ENCODE measurements at places on chromosomes 12 and 14.

- DNase-seq = peak; percentile 88
Measured at GRCh38 chr14:32738206-32738871, 200.3 kb upstream of the NPAS3 start.

- peak; percentile 7 for DNase-seq
Measured at GRCh38 chr12:74317078-74317601, 220.5 kb upstream of the ATXN7L3B start.

DNA sequence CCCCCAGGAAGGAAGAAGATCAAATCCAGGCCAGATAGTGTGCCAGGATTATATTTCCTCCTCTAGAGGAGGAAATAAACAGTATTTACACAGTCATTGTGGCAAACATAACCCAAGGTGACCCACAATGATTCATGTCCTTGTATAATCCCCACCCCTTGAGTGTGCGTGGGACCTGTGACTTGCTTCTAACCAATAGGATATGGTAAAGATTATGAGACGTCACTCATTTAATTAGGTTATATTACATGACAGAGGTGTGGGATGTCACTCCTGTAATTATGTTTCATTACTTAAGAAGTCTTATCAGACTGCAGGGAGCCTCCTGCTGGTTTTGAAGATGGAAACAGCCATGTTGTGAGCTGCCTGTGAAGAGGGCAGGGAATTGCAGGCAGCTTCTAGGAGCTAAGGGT is 12.2 kb upstream of the CATSPERB start:
- no peak for DNase-seq

- DNase-seq = no peak
Measured at GRCh38 chr12:95608252-95609033, 57.2 kb upstream of the USP44 start.

- DNase-seq = no peak
Measured at GRCh38 chr14:91729756-91730155, 2.1 kb downstream of the CATSPERB start.

- no peak for DNase-seq
Measured at GRCh38 chr12:107296681-107297089, 203.3 kb upstream of the CRY1 start.

- no peak for DNase-seq
Measured at GRCh38 chr12:2689879-2690278, 104.9 kb upstream of the FKBP4 start.

DNA sequence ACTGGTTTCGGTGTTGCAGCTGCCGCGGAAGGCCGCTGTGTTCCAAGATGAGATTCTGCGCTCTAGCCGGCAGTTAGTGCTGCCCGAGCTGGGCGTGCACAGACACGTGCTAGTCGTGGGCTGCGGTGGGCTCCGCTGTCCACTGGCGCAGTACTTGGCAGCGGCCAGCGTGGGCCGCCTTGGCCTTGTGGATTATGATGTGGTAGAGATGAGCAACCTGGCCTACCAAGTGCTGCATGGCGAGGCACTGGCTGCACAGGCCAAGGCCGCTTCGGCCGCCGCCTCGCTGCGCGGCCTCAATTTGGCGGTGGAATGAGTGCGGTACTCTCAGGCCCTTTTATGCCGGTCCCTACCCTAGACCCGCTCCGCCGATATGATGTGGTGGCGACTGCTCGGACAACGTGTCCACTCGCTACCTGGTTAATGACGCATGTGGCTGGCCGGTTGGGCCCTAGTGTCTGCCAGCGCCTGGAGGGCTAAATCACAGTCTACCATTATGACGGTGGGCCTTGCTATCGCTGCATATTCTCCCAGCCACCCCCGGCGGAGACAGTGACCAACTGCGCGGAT is 102.2 kb downstream of the SNAPC1 start:
- DNase-seq = no peak

DNA sequence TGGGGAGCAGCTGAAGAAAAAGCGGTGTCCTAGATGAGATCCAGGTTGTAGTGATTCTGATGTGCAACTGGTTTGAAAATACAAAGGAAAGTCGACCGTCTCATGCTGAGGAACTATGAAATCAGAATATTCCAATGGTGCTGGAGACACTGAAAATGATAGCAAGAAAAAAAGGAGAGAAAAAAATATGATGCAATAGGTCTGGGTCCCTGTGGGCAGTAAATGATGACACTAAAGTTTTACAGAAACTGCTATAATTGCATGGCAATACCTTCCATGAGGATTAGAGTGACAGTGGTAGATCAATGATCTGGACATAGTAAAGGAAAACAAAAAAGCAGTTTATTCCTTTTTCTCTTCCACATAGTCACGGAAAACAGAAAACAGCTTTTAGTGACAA is 2.3 kb downstream of the PYM1 start:
- no peak for DNase-seq

DNA sequence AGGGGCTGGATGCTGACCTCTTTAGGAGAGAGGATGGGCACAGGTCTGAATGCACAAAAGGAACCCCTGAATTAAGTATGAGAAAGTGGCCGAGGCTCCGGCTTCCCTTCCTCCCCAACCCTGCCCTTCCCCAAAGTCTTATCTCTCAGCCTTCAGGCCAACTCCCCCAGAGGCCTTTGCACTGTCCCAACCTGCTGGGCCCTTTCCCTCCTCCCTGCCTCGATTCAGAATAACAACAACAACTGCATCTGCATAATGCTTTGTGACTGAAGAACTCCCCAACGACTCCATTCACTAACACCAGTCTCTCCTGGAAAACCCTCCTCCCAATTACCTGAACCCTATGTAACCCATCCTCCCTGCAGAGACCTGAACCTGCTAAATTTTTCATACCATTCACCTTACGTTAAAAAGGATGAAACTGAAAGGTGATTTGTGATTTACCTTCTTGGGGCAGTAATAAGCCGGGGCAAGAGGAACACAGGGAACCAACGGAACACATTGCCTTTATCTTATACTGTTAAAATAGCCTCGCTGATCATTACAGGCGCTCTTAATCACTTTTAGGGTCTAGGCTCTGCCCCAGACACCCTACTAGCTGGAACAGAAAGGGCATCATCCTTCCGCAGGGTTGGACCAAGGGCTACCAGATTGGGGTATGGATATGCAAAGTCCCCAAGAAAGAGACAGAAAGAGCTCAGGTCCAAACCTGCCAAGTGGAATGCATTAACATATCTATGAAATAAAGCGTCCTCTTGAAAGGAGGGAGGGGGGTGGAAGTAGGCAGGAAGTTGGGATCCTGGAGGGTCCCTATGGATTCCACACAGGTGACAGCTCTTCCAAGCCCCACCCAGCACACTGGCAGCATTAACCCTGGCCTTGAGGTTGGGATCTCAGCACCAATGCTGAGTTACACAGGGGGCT is 24.2 kb upstream of the FOXN3 start:
- no peak for DNase-seq

GRCh38 chr14:103178521-103178920 is 55.3 kb downstream of the TNFAIP2 start:
- DNase-seq = no peak

DNA sequence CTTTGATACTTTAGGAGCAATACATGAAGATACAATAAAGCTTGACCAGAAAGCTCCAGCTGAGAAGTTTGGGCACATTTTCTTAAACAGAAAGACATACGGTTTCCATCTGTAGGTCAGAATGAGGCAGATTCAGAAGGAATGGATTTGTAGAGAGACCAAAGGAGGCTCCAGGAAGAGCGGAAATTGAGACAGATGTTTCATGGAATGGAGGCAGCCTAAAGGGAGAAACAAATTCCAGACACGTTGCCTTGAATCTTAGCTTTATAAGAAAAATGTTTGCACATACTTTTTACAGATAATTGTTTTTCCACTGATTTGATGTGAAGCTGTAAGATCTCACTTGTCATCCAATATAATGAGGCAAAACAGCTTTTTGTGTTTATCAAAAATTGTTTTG is 24.8 kb downstream of the EPYC start:
- no peak for DNase-seq

GRCh38 chr14:26395726-26396125 is 202.1 kb downstream of the NOVA1 start:
- DNase-seq = no peak

DNA sequence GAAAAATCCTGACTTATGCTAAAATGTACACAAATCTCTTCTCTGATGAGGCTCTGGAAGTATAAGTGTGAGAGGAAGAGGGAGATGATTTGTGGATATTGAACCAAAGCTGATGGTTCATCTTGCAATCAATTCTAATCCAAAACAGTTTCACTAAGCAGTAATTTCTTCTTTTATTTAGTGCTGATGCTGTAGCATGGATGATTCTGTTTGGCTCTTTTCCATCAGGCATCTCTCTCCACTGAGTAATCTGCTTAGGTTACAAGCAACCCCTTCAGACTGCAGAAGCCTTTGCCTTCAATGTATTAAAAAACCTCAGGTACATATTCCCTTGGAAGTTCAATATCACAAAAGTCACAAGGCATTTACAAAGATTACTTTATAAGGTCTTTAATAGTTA is 159.1 kb upstream of the CCDC198 start:
- no peak for DNase-seq

DNA sequence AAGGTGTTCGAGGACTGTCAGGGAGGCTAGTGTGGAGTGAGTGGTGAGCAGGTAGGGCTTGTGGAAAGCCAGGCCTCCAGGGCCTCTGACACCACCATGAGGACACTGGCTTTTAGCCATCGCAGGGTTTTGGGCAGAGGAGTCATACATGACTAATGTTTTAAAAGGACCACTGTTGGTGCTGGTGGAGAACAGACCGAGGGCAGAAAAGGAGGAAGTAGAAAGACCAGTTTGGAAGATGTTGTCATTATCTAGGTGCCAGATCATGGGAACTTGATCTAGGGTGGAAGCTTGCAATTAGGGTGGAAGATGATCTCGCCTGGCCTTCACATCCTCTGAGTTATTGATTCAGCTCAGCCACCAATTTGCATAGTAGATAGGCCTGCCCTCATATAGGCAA is 144.2 kb downstream of the C12orf75 start:
- no peak for DNase-seq

- DNase-seq = no peak
Measured at GRCh38 chr14:22143363-22143762, 445.7 kb downstream of the DAD1 start.

DNA sequence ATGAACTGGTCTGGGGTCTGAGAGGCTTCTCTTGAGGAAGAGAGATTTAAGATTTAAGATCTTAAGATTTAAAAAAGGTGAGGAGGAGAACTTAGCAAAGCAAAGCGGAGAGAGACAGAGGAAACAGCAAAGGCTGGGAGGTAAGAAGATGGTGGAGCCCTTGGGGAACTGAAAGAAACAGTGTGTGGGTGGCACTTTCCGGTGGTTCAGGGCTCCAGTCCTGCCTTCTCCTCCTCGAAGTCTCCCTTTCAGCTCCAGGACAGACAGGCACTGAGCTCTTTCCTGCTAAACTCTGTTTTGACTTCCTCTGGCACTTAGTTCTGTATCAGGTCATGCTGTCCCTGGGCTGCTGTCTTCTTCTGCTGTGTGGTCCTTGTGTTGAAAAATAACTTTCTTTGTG is 298.7 kb upstream of the SRRM4 start:
- DNase-seq = no peak

All from NCI-H1417 (cell line).